ENCODE measurements at places on chromosomes 12 and 14.

GRCh38 chr12:52440821-52441319 is 6.7 kb upstream of the KRT75 start:
- DNase-seq = no peak

DNA sequence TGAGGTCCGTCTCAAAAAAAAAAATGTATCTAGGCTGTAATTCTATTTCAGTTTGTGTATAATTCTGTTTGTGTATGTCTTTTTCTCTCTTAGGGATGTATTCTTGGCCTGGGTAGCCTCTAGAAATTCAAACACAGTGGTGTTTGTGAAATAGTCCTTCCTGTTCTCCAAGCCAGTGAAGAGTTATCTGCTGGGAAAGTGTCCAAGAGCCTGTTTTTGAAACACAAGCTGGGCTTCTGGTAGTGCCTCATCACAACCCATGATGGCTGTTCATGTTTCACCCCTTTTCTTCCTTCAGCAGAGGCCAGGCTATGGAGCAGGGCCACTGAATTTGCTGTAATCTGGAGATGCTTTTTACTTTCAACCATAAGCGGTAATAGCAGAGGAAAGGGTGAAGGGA is 14.7 kb downstream of the METTL3 start:
- peak; percentile 75 for DNase-seq

- DNase-seq = peak; percentile 3
These were observed 55.6 kb upstream of the PTPRB start for GRCh38 chr12:70692681-70693288.

GRCh38 chr14:51487848-51488247 is 163.9 kb upstream of the FRMD6 start:
- DNase-seq = no peak

DNA sequence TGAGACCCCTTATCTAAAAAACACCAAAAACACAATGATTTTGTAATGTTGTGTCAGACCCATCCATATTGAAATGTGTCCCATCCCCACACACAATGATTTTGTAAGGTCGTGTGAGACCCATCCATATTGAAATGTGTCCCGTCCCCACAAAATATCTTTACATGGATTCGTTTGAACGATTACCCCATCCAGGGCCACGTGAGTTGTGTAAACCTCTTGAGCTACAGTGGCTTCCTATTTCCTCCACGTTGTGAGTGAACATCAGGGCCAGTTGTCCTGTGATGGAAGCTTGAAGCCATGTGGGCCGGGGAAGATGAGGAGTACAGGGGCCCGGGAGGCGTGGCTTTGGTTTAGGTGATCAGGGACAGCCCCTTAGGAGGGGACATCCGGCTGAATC is 27.0 kb upstream of the ULK1 start:
- DNase-seq = no peak

GRCh38 chr14:95234426-95234825 is 77.1 kb upstream of the DICER1 start:
- no peak for DNase-seq
